Suppressor macrophage treated with lipopolysaccharide for 4 hours (primary cell): ENCODE measurements at places on chromosomes 7 and 10.

GRCh38 chr7:112361154-112361553, 89.1 kb upstream of the IFRD1 start:
- no peak for DNase-seq

DNA sequence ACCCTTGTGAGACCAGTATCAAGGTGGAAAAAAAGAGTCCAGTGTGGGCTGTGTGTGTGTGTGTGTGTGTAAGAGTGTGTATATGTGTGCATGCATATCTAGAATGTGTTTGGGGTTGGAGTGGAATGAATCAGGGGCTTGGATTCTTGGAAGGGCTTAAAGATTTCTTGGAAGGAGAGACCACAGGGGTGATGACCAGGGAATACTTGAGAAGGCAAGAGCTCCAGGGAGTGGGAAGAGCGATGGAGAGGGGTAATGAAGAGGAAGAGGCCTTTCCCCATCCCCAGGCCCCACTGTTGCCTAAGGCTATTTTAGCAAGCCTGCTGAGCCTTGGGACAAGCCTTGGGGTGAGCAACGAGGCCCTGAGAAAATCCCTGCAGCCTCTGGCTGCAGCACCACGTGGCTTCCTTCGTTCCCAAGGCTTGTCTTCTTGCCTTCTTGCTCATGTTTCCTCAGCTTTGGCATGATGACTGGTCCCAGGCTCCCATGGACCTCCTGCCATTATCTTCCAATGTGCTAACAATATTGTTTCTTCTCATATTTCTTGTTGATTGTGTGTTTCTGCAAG, 663.4 kb downstream of the INHBA start:
- no peak for DNase-seq

DNA sequence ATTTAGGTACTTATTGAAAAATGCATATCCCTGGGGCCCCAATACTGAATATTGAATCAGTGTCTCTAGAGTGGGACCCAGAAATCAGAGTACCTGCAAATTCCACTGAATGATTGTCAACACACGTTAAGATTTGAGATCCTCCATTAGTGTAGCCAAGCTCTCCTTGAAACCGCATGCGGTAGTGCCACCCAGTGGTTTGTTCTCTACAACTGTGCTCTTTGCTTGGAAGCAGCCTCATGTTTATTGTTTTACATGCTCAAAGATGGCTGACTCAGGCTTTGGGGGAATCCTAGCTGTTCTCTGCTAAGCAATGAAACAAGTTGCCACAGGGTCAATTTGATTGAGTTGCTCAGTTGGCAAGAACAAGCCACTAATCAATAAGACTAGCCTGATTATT, 340.2 kb upstream of the CELF2 start:
- DNase-seq = peak; percentile 71

- peak; percentile 78 for DNase-seq
These were observed 44.8 kb upstream of the GDF10 start for GRCh38 chr10:47255033-47255813.

- DNase-seq = no peak
These were observed 4.7 kb downstream of the IDI2 start for GRCh38 chr10:1020958-1021357.

DNA sequence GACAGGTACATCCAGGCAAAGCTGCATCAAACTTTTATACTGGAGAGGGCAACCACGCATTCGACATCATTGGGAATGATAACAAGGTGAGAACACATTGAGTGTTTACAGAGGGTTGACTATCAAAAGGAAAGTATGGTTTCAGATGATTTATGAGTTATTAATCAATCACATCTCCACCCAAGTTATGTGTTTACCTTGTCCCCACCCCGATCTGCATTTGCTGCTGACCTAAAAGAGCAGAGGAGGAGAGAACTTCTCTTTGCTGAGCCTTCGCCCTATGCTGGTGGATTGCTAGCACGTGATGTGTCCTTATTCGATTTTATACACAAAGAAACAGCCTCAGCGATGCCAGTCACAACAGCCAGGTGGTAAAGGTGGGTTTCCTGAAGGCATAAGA, at the start of gene MSMB:
MSMB (minus strand) TSS at position 9 of the 400 bp plus-strand sequence. CDS start 32 bp downstream, outside the sequence.
- DNase-seq = no peak

DNA sequence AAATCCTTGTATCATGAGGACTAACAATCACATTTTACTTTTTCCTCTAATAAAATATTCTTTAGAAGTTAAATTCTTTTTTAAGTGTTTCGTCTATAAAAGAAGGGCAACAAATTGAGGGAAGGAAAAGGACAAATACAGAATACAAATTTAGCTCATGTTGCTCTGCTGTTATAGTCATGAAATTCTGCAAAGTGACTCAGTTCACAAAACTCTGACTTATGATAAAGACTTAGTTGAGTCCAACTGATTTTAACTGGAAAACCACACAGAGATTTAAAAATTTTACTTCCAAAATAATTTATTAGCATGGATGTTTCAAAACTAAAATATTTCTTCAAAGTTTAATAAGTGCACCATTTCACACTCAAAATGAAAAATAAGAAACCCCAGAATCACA, 75.0 kb upstream of the GPR22 start:
- DNase-seq = no peak

- DNase-seq = peak; percentile 76
These were observed 32.2 kb downstream of the ZCCHC24 start for GRCh38 chr10:79413196-79413595.

- DNase-seq = no peak
These were observed 39.3 kb upstream of the DRGX start for GRCh38 chr10:49435225-49435624.

DNA sequence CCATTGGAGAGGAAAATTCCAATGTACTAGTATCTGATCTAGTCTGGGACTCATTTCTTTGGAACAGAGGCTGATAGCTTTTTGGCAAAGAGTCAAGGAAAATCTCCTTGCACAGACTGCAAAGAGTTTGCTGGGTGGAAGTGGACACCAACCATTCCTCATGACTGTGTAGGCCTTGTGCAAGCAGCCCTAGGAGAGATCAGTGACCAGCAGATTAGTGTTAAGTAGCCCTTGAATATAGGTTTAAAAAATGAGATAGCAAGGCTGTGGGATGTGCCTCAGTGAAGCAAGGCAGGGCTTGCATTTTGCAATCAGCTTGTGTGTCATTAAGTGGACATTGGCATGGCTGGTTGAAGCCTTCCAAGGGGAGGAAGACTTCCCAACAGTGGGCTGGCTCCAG, 341.6 kb downstream of the PLXNA4 start:
- no peak for DNase-seq

DNA sequence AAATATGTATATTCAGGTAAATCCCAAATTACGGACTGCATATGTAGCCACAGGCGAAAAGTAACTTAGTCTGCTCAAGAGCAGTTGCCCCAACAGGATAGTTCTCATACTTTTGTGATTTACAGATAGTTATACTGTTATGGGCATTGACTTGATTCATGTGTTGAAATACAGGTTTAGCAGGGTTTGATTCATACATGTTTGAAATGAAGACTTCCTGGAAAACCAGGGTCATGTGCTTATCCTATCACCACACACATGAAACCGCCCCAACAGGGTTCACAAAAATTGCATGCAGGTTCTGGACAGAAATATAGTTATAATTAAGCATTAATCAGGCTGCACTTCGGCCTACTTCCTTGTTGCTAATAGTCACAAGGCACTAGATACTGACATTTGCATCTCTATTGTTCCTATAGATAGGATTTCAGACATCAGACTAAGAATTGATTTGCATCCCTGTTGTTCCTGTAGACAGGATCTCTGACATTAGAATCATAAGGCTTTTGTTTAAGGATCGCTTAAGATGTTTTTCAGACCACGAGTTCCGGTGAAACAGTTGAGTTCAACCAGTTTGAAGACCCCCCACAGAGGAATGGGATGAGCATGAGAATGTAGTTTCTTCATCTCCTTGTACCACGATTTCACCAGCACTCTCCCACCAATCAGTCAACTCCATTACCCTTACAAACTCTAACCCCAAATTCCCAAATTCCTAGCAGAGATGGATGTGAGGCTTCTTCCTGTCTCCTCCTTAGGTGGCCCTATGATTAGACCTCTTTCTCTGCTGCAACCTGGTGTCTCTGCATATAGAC, 2.0 kb upstream of the ZNF398 start:
- peak; percentile 49 for DNase-seq

DNA sequence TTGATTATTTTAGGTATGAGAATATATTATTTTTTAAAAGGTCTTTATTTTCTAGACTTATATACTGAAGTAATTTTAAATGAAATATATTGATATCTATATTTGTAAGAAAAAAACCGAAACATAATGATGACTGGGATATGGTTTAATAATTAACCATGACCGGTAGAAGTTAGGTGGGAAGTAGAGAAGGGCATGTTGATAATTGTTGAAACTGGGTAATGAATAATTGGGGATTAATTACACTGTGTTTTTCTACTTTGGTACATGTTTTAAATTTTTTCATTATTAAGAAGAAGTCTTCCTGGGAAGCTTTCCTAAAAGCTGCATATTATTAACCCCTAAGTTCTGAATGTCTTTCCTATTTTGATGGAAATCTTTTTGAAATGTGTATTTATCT, 16.3 kb downstream of the TSPAN12 start:
- DNase-seq = no peak

- peak; percentile 42 for DNase-seq
These were observed 2.8 kb downstream of the BMPR1A start for GRCh38 chr10:86759073-86759672.

DNA sequence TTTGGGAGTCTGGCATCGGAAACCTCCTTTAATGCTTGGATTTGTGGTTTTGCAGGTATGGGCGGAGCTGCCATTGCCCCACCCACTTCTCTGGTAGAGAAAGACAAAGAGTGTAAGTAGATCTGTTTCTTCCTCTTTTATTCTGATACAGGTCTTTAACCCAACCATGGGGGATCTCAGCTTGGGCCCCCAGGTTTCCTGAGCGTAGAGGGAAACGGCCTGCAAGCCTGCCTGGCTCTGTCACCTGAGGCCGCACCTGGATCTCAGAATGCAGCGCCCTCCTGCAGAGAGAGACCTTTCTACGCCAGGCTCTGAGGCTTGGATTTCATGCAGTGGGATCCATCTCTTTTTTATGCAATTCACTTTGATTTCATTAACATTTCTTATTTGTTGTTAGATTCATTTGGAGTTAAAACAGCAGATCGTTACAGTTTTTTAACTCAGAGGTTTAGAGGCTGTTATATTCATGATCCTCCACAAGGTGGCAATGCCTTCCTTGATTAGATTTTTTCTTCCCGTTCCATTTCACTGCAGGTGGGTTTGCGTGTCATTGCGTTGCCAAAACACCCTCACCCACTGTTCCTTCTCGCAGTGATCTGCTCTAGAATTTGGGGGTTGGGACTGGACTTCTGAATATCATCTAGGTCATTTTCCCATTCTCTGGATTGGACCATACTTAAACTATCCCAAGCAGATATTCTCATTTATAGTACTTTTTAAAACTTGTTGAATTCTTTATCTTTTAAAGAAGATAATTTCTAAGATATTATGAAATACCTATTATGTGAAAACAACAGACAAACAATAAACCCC, 20.0 kb downstream of the RBM17 start:
- peak; percentile 66 for DNase-seq

GRCh38 chr10:43254199-43254730, 12.6 kb downstream of the RASGEF1A start:
- no peak for DNase-seq

GRCh38 chr10:79346388-79347225, 662 bp upstream of the PPIF start:
- DNase-seq = no peak

DNA sequence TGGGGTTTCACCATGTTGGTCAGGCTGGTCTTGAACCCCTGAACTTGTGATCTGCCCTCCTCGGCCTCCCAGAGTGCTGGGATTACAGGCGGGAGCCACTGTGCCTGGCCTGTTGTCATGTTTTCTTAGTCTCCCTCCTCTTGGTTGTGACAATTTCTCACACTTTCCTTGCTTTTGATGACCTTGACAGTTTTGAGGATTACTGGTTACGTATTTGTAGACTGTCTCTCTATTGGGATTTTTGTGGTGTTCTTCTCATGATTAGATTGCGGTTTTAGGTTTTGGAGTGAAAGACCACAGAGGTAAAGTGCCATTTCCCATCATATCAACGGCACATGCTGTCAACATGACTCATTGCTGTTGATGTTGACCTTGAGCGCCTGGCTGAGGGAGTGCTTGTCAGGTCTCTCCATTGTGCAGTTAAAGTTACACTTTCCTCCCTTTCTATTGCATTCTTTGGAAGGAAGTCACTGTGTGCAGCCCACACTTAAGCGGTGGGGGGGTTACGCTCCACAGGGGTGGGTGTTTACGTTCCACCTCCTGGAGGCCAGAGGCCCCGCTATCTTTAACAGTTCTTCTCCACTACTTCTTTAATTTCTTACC, 10.8 kb downstream of the NEURL1 start:
- DNase-seq = peak; percentile 21

DNA sequence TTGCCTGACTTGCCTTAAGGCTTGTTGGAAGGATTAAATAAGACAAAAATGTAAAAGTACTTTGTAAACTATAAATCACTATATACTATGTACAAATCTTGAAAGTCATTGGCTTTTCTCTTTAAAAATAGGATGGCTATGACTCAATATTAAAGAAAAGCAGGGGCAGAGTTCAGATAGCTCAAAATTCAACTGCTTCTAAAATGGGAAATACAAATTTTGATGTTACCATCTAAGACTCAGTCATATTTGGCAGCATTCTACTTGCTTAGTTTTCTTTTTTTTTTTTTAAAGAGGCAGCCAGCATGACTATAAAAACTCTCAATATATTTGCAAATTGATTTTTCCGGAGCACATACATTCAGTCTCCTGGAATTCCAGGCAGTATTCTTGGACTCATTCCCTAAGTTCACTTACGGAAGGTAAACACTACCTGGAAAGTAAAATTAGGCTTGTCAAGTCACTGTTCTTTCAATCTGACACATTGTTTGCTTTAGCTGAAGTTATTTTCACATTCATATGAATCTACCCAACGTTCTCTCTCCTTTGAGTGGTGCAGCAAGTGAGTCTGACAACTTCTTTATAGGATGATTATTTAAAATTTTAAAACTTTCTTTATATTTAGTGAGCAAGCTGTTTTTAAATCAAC, 133.8 kb upstream of the CCDC6 start:
- no peak for DNase-seq

DNA sequence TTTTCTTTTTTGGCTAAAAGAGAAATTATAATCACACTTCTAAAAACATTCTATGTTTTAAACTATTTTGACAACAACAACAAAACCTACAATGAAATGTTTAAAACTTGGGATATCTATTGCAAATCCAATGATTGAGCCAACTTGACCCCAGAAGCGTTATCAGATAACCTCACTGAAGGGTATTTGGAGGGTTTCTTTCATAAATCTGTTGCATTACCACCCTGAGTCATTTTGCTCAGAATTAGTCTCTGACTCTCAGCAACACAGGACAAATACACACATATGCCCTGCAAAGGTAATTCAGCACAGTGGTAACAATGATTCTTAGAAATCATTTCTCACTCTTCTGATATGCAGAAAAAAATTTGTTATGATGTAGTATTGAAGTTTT, 2.3 kb upstream of the COL1A2 start:
- no peak for DNase-seq

- DNase-seq = no peak
These were observed 293.7 kb downstream of the POU6F2 start for GRCh38 chr7:39271402-39271801.

DNA sequence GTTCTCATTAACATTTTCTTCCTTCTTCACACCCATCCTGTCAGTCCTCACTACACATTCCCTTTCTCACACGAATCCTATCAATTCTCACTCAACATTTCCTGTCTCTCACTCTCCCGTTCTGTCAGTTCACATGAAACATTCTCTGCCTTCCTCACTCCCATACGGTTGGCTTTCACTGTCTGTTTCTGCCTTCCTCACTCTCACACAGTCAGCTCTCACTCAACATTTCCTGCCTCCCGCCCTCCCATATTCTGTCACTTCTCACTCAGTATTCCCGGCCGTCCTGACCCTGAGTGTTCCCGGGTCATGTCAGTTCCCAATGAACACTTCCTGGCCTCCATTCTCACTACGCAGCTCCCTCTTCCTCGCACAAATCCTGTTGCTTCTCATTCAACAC, 61.5 kb downstream of the DYNC2I1 start:
- DNase-seq = no peak
